Caki2 (cell line): ENCODE measurements at places on chromosomes 1 and 21.

GRCh38 chr1:25622531-25622930 is 5.9 kb downstream of the MAN1C1 start:
- no peak for DNase-seq

DNA sequence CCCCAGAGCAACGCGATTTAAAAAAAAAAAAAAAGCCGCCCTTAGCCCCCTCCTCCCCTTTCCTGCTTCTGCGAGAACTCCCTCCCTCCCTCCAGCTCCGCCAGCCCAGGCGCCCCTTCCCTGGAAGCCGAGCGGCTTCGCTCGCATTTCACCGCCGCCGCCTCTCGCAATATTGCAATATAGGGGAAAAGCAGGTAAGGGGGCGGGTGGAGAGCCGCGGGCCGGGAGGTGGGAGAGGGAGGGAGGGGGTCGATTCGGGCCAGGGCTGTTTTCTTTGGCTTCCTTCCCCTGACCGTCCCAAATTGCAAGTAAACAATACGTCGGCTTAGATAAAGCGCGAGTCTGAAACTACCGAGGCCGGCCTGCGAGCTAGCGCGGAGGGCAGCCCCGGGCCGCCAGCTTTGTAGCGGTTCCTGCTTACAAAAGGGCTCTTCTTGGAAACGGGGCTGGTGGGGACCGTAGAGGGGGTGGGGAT is 408 bp downstream of the LMO4 start:
- peak; percentile 8 for DNase-seq

GRCh38 chr1:81225789-81226602 is 574.7 kb upstream of the ADGRL2 start:
- no peak for DNase-seq

DNA sequence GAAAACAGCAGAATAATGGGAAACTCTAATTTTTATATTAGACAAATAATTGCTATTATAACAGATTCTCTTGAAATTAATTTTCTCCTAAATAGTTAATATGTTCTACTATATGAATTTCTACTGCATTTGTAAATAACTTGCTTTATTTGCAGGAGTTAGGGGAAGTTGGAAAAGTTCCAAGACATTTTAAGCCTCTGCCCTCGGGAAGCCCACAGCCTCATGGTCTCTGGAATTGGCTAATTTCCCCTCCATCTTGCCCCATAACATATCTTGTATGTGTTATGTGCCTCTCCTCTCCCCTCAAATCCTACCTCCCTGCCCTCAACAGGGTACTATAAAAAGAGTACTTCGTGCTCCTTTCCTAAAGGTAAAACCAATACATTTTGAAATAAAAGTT is 271.4 kb upstream of the NR5A2 start:
- no peak for DNase-seq

- DNase-seq: no peak
Observed at GRCh38 chr1:110556471-110556807, 37.5 kb upstream of the KCNA10 start.

DNA sequence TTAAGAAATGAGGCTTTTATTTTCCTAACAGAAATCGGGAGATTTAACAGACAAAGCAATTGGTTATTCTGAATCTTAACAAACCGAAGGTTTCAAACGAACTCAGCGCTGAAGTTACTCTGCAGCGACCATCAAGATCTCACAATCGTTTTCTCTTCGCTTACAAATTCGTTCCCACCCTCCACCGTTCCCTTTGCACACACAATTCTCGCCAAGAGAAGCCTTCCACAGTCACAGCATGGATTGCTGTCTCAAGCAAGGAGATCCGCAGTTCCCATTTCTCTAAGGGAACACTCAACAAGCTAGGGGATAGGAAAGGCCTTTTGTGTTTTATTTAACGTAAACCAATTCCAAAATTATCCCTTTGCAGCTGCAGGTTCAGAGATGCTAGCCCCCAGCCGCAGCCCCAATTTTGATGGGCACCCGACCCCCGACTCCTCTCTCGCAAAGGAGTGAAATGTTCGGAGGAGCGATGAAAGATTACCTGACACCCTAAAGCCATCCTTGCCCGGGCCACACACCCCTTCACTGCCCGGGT is 755 bp downstream of the FBXO42 start:
- no peak for DNase-seq

GRCh38 chr1:185734929-185735700 is 924 bp downstream of the HMCN1 start:
- no peak for DNase-seq

- DNase-seq: no peak
Observed at GRCh38 chr21:41888749-41889376, 9.7 kb upstream of the PRDM15 start.

- DNase-seq: no peak
Observed at GRCh38 chr1:197170538-197170937, 24.1 kb upstream of the ASPM start.

GRCh38 chr1:114986286-114986685 is 43.3 kb upstream of the TSHB start:
- DNase-seq: no peak

DNA sequence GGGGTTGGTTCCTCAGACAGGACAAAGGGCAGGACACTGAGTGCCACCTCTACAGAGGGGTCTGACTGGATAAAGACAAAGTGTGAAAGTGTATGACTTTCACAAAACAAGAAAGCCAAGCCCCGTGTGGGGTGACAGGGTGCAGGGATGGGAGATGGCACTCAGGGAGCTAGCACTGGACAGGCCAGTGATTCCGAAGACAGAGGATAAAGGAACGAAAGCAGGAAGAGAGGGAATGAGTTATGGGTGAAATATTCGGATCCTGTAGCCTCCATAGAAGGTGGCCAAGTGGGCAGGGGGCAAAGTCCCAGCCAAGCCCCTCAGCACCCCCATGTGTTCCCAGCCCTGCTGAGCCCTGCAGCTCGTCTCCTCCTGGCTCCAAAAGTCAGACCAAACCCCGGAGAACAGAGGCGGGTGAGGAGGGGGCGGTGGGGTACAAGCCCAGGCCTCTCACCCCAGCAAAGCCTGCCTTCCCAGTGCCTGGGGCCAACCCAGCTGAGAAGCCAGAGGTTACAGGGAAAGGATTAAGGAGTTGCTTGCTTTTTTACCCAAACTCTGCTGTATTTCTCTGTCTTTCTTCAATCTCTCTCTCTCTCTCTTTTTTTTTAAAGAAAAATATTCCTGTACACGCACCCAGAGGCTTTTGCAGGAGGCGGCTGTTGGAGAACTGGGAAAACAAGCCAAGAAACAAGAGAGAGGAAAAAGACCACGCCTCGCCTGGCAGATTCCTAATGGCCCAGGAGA is 14.0 kb upstream of the WASF2 start:
- no peak for DNase-seq

DNA sequence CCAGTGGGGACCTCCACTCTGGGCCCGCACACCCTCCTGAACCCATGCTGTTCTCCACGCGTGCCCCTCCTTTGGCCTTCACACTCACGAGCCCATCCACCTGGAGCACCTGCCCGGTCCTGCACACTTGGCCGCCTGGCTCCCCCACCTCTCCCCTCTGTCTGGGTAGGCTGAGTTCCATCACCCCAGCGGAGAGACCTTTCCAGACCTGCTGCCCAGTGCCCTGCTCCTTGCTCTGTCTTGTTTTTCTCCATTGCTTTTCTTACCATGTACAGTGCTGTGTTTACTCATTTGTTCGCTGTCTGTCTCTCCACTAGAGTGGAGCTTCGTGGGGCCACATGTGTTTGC is 351.0 kb upstream of the VAMP3 start:
- no peak for DNase-seq

- no peak for DNase-seq
Observed at GRCh38 chr1:96360036-96360795, 361.4 kb upstream of the PTBP2 start.

DNA sequence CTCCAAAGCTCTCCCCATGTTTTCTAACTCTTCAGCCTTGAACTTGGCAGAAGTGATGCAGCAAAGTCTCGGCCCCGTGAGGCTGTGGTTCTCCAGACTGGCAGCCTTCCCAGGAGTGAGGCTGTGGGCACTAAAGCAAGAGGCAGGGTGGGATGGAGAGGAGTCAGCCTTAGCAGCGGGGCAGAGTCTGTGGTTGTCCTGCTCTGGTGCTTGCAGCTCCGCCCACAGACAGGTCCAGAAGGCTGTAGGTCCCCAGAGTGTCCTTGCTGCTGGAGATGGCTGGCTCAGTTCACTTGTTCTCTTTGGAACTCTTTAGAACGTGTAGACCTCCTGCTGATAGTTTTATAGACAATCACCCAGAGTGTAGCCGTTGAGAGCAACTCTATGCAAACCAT is 142.6 kb downstream of the AJAP1 start:
- no peak for DNase-seq

GRCh38 chr1:48851638-48852037 is 74.9 kb upstream of the BEND5 start:
- no peak for DNase-seq

DNA sequence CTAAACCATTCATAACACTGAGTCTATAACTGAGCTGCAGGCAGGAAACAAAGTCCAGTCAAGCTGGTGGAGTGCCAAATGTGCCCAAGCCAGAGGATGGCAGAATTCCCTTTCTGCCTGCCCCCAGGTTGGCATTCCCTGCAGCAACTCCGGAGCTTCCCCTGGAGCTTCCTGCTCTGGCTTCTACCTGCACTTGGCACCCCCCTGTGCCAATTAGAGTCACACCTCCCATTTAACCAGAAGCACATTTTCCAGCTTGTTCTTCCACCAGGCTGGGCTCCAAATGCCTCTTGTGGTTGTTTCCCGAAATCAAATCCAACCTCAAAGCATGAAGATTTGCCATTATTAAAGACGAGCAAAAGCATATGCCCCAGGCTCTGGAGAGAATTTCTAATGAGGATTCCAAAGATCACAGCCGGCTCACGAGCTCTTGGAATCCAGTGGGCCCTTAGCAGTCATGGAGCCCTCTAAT is 294.5 kb downstream of the RRAGC start:
- no peak for DNase-seq

- no peak for DNase-seq
Observed at GRCh38 chr1:232213928-232214327, 416.0 kb downstream of the SIPA1L2 start.

- no peak for DNase-seq
Observed at GRCh38 chr1:227440182-227440581, 121.9 kb upstream of the CDC42BPA start.

- no peak for DNase-seq
Observed at GRCh38 chr1:180027949-180028445, 73.4 kb downstream of the CEP350 start.

DNA sequence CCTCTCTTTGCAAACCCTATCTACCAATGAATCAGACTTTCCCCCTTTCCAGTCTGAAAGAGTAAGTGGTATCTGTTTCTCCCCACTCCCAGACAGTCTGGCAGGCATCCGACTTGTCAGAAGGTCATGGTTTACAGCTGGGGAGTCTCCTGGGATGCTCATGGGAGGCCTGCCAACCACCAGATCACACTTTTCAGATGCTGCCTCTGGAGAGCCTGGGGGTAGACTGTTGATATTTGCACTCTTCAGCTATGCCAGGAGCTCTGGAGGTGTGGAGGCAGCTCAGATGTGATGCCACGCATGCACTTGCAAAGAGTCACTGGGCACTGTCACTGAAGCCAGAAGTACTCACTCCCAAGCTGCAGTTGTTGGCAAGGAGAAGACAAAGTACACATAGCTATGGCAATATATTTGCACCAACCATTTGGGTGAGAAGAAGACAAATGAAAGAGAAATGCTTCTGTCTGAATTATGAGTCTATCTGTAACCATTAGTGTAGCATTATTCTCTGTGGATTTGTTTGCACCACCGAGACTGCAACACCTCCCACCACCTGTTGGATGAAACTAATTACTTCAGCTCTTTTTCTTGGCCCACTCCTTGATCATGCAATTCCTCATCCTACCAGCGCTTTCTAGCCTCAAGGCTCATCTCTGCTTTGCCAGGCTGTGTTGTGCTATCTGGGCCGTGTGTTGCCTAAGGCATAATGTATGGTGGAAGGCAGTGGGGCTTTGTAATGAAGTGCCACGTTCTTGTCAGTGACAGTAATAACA is 133.0 kb upstream of the SPAG17 start:
- no peak for DNase-seq

DNA sequence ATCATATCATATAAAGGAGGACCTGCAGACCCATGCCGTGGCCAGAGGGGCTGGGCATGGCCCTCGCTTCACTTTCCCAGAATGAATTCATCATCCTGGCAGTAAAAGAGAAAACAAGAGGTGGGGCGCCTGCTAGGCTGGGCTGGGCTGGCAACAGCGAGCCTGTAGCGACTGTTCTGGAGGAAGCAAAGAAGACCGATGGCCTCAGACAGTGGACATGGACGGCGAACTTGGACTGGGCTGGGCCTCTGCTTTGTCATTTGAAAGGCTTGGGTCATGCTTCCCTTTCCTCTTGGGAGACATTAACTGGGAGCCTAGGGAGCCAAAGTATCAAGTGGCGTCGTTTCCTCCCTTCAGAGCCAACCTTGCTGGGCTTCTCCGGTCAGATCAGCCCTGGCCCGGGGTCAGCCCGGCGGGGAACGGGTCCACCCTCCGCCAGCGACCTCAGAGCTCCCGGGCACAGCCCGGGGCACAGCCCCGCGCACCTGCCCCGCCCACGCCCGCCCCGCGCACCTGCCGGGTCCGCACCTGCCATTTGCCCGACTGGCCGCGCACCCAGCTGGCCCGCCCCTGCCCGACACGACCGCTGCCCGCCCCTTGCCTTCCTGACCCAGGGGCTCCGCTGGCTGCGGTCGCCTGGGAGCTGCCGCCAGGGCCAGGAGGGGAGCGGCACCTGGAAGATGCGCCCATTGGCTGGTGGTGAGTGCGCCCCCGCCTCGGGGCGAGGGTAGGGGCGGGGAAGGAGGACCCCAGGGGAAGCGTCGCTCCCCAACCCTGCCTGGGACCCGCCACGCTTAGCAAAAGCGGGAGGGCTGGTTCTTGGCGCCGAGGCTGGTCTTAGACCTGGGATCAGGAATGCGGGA is at the start of gene FAM3B:
Gene FAM3B, plus strand, starts transcription at position 602 of the 863 bp plus-strand sequence. Its CDS starts 79 bp downstream, at position 681.
- no peak for DNase-seq

DNA sequence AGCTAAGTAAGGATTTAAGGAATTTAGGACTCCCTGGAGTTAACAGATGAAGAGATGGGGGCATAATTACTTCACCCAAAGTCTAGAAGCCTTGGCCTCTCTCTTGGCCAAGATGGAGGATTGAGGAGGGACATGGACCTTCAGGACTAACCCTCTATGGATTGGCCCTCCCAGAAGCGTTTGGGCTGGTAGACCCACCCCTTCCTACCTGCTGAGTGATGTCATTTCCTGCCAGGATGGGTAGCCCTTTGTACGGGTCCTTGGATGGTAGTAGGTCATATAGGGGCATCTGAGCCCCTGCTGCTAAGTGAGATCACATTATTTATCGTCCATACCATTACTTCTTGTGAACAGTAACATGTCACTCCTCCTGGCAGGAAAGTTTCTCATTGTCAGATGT is 17.7 kb downstream of the LURAP1 start:
- no peak for DNase-seq

- no peak for DNase-seq
Observed at GRCh38 chr1:80363689-80364475, 1357.4 kb upstream of the ADGRL4 start.

DNA sequence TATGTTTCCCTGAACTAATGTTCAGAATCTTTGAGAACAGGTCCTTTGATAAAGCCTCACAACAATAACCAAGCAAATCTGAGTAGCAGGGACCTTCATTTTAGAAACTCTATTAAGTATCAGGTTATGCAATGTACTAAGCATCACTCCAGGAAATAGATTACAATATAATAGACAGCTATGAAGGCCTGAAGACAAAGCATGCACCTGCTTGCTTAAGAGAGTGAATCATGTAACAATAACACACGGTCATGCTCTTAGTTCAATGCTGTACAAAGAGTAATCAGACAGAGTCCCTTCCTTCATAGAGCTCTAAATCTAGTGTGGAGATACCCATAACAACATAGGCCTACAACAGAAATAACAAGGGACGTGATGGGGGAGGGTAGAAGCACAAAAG is 8.1 kb upstream of the CMPK1 start:
- peak; percentile 64 for DNase-seq
